ENCODE measurements at places on chromosomes 1 and 21.

GRCh38 chr1:214071469-214071868 is 83.7 kb downstream of the PROX1 start:
- no peak for DNase-seq

- no peak for DNase-seq
Measured at GRCh38 chr1:18691648-18692047, 61.0 kb downstream of the PAX7 start.

GRCh38 chr21:45256912-45257672 is 30.6 kb downstream of the POFUT2 start:
- no peak for DNase-seq

- DNase-seq, result peak; percentile 52
Measured at GRCh38 chr21:41419921-41420862, 5.8 kb upstream of the MX1 start.

GRCh38 chr1:187143783-187144182 is 315.0 kb downstream of the PLA2G4A start:
- no peak for DNase-seq

GRCh38 chr1:167542109-167543032 is 11.2 kb downstream of the CREG1 start:
- peak; percentile 51 for DNase-seq

DNA sequence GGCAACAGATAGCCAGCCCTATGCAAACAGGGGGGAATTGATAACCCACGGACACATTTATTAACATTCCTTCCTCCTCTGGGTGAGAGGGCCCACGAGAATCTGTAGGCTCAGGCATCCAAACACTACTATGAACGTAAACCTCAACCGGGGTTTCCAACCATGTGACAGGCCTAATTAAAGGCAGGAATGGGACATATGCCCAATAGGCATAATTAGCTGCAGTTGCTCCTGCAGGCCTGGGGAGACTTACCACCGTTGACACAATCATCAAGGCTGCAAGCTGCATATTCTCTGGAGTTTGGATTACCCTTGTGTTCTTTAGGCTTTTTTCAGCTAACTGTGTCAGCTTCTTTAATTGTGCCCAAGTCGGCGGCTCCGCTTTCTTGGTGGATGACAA is 22.2 kb upstream of the GBP1 start:
- DNase-seq, result no peak

DNA sequence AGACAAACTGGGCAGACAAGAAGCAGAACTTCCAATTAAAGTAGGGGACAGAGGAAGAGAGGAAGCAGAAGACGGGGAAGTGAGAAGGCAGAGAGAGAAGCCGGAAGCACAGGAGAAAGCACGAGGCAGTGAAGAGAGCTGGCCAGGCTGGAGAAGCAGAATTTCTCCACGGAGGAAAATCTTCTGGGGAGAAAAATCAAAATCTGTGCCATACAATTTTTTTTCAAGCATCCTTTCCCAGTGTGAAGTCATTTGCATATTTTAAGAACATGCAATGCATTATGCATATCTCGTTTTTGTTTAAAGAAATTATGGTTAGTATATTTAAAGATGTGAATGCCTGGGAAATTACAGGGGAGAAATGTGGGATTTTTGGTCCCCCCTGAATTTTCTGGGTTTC is 7.3 kb upstream of the CAMK2N1 start:
- DNase-seq, result no peak

- DNase-seq, result no peak
Measured at GRCh38 chr1:166814611-166815010, 24.7 kb upstream of the POGK start.

GRCh38 chr1:223245983-223246382 is 102.9 kb upstream of the TLR5 start:
- DNase-seq, result no peak

- no peak for DNase-seq
Measured at GRCh38 chr21:37917612-37918011, 1.4 kb upstream of the KCNJ6 start.

DNA sequence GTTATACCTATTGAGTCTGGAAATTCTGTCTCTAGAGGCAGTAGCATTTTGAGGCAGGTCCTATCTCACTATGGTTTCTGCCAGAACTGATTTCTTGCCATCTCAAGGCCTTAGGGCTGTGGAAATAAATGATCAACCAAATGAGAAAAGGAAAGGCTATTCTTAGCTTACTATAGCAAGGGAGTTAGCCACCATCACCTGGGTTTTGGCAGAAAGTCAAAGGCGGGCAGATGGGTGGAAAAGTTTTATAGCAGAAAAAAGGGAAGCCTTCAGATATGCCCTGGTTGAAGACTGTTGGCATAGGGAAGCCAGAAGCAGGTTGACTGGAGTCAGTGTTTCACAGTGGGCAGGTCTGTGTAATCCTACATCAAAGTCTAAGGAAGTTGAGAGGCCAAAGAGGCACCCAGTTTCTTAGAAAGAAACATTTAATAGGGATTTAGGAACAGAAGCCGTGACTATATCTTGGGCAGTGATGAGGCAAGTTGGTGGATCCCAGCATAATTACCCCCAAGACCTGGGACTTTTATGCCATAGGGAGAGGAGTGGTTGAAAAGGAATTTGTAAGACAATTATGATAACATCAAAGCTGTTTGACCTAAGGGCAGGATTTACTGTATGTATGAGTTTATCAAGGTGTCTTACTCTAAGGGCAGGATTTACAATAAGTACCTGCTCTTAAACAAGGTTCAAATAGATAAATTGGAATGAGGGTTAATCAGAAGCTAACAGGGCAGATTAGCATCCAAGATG is 29.7 kb downstream of the CTH start:
- no peak for DNase-seq

DNA sequence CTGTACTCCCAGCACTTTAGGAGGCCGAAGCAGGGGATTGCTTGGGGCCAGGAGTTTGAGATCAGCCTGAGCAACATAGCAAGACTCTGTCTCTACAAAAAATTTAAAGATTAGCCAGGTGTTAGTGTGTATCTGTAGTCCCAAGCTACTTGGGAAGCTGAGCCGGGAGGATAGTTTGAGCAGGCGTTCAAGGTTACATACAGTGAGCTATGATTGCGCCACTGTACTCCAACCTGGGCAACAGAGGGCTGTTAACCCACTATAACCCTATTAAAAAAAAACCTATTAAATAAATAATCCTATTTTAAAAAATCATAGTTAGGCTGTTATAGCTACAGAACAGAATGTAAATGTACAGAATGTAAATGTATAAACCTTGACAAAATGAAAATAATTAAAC is 2.2 kb downstream of the MIS18A start:
- no peak for DNase-seq

DNA sequence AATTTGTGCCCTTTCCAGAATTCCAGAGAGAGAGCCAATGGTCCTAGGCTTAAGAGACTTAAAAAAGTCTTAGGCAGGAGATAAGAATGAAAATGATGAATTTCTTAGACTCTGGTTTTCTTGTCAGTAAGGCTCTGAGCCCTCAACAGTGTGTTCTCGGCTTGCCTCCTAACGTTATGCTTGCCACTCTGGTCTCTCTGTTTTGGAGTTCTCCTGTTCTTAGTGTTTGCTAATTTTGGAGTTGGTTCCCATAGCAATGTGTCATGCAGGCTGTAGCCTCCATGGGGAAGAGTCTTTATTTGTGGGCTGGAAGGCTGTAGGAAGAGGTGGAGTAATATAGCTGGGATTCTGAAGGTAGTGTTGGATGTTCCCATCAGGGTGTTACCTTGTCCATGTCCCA is 19.9 kb downstream of the TBX19 start:
- no peak for DNase-seq

GRCh38 chr1:66757722-66758240 is 5.5 kb downstream of the DYNLT5 start:
- no peak for DNase-seq

- no peak for DNase-seq
Measured at GRCh38 chr21:25054689-25055088, 552.6 kb downstream of the MRPL39 start.

DNA sequence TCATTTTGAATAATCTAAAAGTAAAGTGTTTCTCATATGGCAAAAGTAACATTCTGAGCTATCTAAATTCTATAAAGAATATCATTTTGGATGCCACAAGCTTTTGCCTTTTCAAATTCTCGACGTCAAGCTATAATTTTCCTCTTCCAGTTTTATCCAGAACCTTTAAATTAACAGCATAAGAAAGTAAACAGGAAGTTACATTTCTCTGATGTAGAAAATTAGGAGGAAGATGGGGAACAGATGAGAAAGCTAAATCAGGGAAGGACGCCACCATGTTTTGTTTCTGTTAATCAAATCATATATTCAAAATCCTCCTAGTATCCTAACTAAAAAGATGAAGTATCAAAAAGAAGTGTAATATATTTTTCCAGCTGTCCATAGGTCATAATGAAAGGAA is 8.8 kb upstream of the CAMSAP2 start:
- no peak for DNase-seq

- no peak for DNase-seq
Measured at GRCh38 chr1:167137332-167137781, 43.5 kb downstream of the STYXL2 start.

GRCh38 chr1:184156521-184157393 is 105.2 kb downstream of the TSEN15 start:
- DNase-seq, result no peak

GRCh38 chr1:54007613-54008012 is 10.4 kb downstream of the LDLRAD1 start:
- no peak for DNase-seq

DNA sequence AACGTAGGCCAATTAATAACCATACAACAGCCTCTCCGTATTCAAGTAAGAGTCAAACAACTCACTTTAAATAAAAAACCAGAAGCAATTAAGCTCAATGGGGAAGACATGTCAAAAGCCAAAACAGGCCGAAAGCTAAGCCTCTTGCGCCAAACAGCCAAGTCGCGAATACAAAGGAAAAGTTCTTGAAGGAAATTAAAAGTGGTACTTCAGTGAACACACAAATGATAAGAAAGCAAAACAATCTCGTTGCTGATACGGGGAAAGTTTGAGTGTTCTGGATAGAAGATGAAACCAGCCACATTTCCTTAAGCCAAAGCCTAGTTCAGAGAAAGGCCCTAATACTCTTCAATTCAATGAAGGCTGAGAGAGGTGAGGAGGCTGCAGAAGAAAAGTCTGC is 53.4 kb downstream of the SIPA1L2 start:
- no peak for DNase-seq

DNA sequence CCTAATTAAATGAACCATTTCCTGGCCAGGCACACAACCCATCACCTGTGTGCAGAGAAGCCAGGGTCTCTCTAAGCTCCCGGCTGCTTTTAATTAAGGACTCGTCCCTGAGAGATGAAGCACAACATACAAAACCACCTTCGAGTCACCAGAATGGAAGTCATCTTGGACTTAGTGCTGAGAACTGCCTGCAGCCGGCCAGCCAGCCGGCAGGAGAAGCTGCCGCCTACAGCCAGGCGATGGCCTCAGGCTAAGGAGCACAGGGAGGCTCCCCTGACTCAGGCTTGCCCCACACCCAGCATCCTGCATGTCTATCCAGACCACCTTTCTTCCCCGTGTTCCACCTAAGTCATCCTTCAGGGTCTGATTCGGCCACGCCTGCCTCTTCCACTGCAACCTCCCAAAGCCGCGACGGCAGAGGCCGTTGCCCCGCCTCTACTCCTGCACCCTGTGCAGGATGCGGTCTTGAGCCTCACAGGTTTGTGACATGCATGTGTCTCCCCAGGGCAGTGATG is 83.6 kb downstream of the SLC66A1 start:
- no peak for DNase-seq

DNA sequence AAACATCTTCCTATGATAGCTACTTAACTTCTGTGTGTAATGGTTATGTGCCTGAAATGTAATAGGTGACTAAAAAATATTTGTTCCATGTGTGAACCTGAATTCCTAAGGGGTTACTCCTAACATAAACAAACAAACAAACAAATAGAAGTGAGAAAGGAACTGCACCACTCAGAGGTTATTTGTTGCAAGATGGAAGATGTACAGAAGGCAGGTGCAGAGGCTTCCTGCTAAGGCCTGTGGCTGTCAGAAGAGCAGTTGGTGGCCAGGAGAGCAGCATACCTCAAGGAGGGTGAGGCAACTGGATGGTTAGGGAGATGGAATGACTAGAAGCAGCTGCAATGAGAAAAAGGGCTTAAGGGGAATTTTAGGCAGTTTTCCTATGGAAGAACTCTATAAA is 940.6 kb downstream of the TTLL7 start:
- DNase-seq, result no peak

DNA sequence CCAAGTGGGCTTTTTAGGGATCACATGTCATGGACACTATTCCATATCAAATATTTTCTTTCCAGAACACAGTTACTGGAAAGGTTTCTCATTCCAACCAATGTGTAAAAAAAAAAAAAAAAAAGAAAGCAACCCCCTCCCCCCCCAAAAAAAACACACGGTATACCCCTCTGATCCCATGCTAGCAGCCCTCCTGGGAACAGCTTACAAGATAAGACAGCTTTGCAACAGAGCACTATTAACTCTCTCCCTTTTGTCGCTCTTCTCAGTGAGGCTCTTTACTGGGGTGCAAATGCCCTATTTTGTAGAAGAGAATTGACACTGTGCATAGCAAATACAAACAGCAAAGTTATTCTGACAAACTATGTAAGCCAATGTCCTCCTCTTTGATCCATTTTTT is 161.2 kb downstream of the NTMT2 start:
- no peak for DNase-seq

DNA sequence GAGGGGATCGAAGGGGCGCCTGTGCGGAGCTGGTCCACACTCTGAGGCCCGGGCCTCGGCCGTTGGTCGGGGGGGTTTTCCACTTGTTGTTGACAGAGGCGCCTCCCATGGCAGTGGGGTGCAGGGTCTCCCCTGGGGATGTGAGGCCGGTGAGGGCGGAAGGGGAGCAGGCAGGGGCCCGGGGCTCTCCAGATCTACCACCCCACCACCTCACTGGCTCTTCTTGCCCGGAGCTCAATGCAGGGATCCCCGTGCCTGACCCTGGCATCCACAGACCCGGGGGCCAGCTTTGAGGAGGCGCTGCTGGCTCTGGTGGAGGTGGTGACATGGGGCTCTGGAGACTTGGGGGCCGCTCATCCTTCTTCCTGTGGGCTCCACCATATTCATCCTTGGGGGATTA is 7.1 kb upstream of the PEX10 start:
- no peak for DNase-seq

GRCh38 chr1:1703796-1704195 is 11.2 kb upstream of the SLC35E2B start:
- no peak for DNase-seq

- no peak for DNase-seq
Measured at GRCh38 chr1:58062635-58063034, 483.9 kb downstream of the OMA1 start.

DNA sequence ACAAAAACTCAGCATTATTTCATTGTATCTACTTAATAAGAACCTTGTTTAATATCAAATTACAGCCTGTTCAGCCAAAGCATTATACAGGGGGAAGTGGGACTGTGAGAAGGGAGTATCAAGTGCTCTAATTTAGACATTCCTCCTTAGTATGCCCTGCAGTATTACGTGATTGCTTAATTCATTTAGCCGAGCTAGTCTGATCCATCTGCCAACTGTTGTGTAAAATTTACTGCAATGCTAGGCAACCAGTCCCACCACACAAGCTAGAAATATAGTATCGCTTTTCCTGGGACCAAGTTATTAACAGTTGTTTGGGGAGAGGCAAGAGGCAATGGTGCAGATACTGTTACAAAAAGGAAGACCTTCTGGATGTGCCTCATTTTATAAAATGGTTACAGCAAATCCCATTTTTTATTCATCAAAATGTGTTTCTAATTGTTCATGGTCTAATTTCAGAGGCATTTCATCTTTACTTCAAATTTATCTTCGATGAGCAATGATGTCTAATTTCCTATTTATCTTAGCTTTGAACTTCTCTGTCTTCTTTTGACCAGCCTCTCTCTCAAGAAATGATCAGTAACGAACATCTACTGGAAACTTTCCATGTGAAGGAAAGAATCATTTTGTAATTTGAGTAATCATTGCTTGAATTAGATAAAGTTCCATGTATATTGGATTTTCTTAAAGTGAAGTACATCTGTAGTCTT is 283.3 kb downstream of the DUSP10 start:
- DNase-seq, result peak; percentile 76

- peak; percentile 11 for DNase-seq
Measured at GRCh38 chr1:65147424-65148177, 402 bp upstream of the AK4 start.

All from NCI-H1105 treated with DMSO at 0.1 percent for 48 hours (cell line).